Esophagus squamous epithelium (tissue), 5 donors: ENCODE measurements at places on chromosomes 12 and 14.

DNA sequence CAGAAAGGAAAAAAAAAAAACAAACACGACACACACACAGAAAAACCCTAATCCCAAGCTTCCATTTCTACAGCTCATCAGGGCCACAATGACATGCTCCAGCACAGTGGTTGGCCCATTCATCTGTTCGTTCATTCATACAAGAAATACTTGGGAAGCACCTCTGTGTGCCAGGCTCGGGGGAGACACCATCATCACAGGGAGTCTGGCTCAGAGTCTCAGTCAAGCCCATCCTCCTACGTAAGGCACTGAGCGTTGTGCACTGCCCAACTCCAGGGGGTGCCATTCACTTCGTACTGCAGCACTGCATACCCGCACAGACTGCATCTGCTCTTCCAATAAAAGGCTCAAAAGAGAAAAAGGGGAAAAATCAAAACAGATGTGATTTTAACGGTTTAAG lies 15.3 kb downstream of the VPS37B start:
- H3K27me3 ChIP-seq = no peaks in the 10 kb centered on the region
- no peak for DNase-seq
- H3K4me1 ChIP-seq = peaks cover 14% of the 10 kb centered on the region
- peak overlapping the region; percentile 6 for H3K27ac ChIP-seq

- H3K27me3 ChIP-seq = no peaks in the 10 kb centered on the region
- H3K27ac ChIP-seq = peak overlapping the region; percentile 87
- H3K4me1 ChIP-seq = peaks cover 74% of the 10 kb centered on the region
- no peak for DNase-seq
Observed at GRCh38 chr14:61480704-61481285, 159.4 kb downstream of the PRKCH start.

- no peaks in the 10 kb centered on the region for H3K27me3 ChIP-seq
- no peak for DNase-seq
- no peak overlapping the region for H3K4me3 ChIP-seq
- H3K4me1 ChIP-seq = no peaks in the 10 kb centered on the region
- no peak overlapping the region for H3K27ac ChIP-seq
Observed at GRCh38 chr12:96327889-96328288, 72.3 kb downstream of the CDK17 start.

DNA sequence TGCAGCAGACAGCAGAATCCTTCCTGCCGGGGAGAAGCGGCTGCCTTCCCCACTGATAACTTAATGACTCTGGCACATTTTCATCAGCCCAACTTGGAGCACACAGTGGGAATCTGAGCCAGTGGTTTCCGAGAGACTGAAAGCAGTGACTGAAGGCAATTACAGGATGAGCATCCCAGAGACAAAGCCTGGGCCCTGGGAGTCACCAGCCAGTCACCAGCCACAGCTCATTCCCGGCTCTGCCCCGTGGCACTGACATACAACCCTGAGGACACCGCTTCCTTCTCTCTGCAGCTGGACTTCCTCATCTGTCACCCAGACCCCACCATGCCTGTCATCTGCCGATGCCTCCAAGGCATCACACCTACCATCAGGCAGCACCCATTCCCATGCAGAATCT lies 192.3 kb downstream of the DPF3 start:
- no peak overlapping the region for H3K4me3 ChIP-seq
- DNase-seq = no peak
- H3K4me1 ChIP-seq = no peaks in the 10 kb centered on the region
- no peaks in the 10 kb centered on the region for H3K36me3 ChIP-seq
- H3K27me3 ChIP-seq = no peaks in the 10 kb centered on the region
- no peak overlapping the region for H3K27ac ChIP-seq

- no peak for DNase-seq
- H3K27ac ChIP-seq = peak overlapping the region; percentile 60
- H3K4me3 ChIP-seq = peak overlapping the region; percentile 33
Observed at GRCh38 chr14:52314595-52315354, 663 bp downstream of the PTGER2 start.

DNA sequence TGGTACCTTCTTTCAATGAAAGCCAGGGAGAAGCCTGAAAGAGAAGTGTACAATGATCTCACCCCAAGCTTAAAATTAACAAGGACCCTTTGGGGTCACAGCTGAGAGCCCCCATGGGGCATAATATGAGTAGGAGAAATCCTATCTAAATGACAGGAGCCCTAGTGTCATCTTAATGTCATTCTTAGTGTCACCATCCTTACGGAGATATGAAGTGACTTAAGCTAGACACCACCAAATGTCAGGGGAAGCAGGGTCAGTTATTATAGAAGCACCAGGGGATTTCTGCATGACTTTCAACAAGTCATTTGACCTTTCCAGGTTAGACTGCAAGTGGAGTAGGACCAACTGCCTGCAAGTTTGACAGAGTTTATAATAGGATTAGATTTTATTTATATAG lies 28.9 kb upstream of the STON2 start:
- H3K4me3 ChIP-seq = no peak overlapping the region
- H3K27me3 ChIP-seq = peaks cover 6% of the 10 kb centered on the region
- no peaks in the 10 kb centered on the region for H3K36me3 ChIP-seq

GRCh38 chr12:107634530-107634929 lies 51.1 kb upstream of the PWP1 start:
- H3K27ac ChIP-seq = no peak overlapping the region
- H3K4me1 ChIP-seq = no peaks in the 10 kb centered on the region
- H3K4me3 ChIP-seq = no peak overlapping the region
- H3K36me3 ChIP-seq = peaks cover 77% of the 10 kb centered on the region
- no peaks in the 10 kb centered on the region for H3K27me3 ChIP-seq
- DNase-seq = no peak

DNA sequence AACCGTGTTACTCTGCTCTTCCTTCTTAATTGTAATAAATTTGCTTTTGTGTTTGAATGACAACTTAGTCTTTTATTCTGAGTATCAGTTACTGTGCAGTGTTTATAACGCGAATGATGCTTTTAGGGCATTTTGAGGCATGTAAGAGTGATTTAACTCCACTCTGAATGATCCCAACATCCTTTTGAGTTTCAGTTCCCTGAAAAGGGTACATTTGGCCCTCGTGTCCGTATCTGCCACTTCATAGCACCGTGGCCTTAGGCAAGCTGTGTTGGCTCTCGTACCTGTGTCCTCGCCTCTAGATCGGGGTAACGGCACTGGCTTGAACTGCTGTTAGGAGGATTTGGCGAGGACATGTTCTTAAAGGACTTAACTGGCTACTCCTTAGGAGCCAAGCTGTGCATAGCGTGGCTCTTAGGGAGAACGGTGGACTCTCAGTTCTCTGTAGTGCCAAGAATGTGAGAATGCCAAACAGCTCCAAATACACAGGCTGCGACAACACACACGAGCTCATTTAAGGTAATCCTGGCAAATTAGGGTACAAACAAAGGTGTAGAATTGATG lies 92.0 kb downstream of the PPP2R5C start:
- no peaks in the 10 kb centered on the region for H3K27me3 ChIP-seq
- no peak overlapping the region for H3K27ac ChIP-seq
- peaks cover 23% of the 10 kb centered on the region for H3K36me3 ChIP-seq
- H3K4me1 ChIP-seq = peaks cover 8% of the 10 kb centered on the region
- H3K4me3 ChIP-seq = no peak overlapping the region
- no peak for DNase-seq

GRCh38 chr12:133010657-133011297 lies 24.6 kb downstream of the ZNF26 start:
- H3K27ac ChIP-seq = no peak overlapping the region
- no peaks in the 10 kb centered on the region for H3K27me3 ChIP-seq
- peaks cover 100% of the 10 kb centered on the region for H3K36me3 ChIP-seq
- no peak overlapping the region for H3K4me3 ChIP-seq
- H3K4me1 ChIP-seq = no peaks in the 10 kb centered on the region

DNA sequence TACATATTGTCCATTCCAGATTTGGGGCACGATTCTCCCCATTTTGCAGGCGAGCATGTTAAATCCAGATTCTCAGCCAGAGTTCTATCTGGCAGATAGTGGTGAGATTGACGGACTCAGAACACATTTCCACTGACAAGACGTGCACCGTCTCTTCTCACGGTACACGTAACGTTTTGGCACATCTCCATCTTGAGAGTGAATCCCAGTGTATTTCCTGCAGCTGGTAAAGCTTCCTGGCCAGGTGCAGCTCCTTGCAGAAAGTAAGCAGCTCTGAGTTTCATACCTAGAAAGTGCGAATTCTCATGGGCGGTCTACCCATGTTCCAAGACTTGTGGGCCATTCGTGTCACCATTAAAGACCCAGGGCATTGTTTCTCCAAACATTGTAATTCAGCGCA lies 102.6 kb downstream of the TSPAN9 start:
- H3K27ac ChIP-seq = no peak overlapping the region
- H3K36me3 ChIP-seq = no peaks in the 10 kb centered on the region
- H3K27me3 ChIP-seq = no peaks in the 10 kb centered on the region
- H3K4me3 ChIP-seq = no peak overlapping the region
- no peaks in the 10 kb centered on the region for H3K4me1 ChIP-seq

GRCh38 chr14:102095871-102096568 lies 9.2 kb upstream of the HSP90AA1 start:
- H3K27me3 ChIP-seq = no peaks in the 10 kb centered on the region
- H3K36me3 ChIP-seq = no peaks in the 10 kb centered on the region
- peaks cover 5% of the 10 kb centered on the region for H3K4me1 ChIP-seq
- H3K4me3 ChIP-seq = no peak overlapping the region

DNA sequence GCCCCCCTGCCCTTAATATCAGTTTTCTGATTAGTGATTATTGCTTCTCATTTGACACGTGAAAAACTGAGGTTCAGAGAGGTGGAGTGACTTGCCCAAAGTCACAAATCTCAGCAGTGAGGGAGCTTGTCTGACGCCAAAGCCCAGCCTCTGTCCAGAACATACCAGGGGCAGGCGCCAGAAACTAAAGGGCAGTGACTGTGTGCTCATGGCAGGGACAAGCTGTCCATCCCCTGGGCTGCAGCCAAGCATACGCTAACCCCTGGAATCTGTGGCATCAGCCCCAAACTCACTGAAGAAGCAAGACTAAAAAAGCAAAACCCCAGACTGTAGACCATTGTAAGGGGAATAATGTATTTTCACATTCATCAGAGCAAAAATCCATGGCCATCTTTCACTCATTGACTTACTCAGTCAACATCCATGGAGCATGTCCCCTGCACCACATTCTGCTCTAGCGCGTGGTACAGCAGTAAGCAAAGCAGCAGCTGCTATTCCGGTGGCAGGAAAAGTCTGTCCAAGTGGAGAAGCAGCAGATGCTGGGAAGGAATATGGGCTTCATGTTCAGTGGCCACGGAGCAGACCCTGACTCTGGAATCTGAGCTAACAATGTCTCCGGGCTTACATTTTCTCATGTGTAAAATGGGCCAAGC lies 1.5 kb upstream of the SERPINA4 start:
- H3K36me3 ChIP-seq = no peaks in the 10 kb centered on the region
- H3K27me3 ChIP-seq = no peaks in the 10 kb centered on the region
- no peak overlapping the region for H3K4me3 ChIP-seq
- H3K27ac ChIP-seq = no peak overlapping the region
- no peaks in the 10 kb centered on the region for H3K4me1 ChIP-seq

DNA sequence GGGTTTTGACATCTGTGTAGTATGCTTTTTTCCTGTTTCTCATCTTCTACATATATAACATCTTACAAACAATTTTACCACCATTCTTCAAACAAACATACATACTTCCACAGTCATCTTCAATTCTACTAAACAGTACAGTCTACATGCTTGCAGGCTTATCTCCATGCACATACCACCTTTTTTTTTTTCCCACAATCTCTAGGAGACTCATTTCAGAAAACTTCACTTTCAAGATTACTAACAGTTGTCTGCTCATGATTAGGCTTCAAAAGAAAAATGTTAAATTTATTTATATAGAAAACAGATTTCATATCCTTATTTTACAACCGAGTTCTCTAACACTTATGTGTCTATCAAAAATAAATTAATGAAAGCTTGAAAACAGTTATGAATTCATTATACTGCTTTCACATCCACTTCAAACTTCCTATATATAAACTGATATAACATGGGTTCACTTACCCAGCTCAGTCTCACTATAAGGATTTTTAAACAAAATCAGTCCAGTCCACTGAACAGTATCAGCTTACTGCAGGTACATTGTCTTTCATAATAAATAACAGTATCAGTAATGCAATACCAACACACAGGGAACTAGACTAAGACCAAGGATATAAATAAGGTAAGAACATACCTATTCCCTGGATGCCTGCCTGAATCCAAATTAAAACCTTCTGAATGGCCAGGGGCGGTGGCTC lies 42.5 kb downstream of the LRP6 start:
- no peaks in the 10 kb centered on the region for H3K36me3 ChIP-seq
- H3K4me3 ChIP-seq = no peak overlapping the region
- DNase-seq = no peak
- H3K27me3 ChIP-seq = no peaks in the 10 kb centered on the region

DNA sequence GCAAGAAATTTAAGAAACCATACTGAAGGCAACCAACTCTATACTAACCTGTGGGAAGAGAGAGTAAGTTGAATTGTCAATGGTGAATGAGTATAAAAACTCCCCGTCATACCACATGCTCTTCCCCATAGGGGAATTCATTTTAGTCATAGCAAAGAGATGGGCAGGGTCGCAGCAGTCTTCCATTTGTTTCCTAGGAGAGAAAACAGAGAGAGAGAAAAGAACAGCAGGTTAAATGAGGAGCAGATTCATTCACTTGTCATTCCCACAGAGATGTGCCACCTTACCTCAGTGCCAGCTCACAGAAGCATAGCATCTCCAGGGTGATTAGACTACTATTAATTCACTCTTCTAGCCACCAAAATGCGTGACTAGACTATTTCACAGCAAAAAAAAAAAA lies 47.4 kb downstream of the ST8SIA1 start:
- no peak for DNase-seq
- H3K36me3 ChIP-seq = no peaks in the 10 kb centered on the region
- no peak overlapping the region for H3K4me3 ChIP-seq
- H3K4me1 ChIP-seq = peaks cover 40% of the 10 kb centered on the region
- no peaks in the 10 kb centered on the region for H3K27me3 ChIP-seq

GRCh38 chr12:113462117-113462774 lies 9.4 kb downstream of the LHX5 start:
- peak overlapping the region; percentile 13 for H3K4me3 ChIP-seq
- DNase-seq = no peak
- no peaks in the 10 kb centered on the region for H3K36me3 ChIP-seq
- peaks cover 50% of the 10 kb centered on the region for H3K4me1 ChIP-seq
- peaks cover 30% of the 10 kb centered on the region for H3K27me3 ChIP-seq

- no peaks in the 10 kb centered on the region for H3K36me3 ChIP-seq
- DNase-seq = no peak
- H3K27me3 ChIP-seq = peaks cover 6% of the 10 kb centered on the region
Observed at GRCh38 chr14:53430870-53431269, 277.7 kb upstream of the DDHD1 start.

- no peak overlapping the region for H3K4me3 ChIP-seq
- no peaks in the 10 kb centered on the region for H3K36me3 ChIP-seq
- no peaks in the 10 kb centered on the region for H3K27me3 ChIP-seq
- H3K4me1 ChIP-seq = no peaks in the 10 kb centered on the region
Observed at GRCh38 chr12:2408262-2408661, 355.5 kb downstream of the CACNA1C start.
